ENCODE measurements at places on chromosomes 3 and 15.

GRCh38 chr15:31214864-31215489, 111.7 kb upstream of the KLF13 start:
- DNase-seq: no peak

DNA sequence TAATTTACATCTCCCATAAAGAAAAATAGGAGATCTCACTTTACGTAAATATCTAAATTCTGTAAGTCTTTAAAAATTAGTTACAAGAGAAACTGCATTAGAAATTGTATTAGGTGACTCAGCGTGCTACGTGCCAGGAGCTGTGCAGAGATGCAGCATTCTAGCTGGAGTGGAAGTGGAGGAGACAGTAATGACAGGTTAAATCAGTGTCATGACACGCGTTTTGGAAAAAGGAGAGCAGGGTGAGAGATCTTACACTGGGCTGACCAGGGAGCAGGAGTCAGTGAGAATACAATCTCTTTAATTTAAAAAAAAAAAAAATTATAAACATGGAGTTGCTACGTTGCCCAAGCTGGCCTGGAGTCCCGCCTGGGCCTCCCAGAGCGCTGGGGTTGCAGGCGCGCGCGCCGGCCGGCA, 635 bp downstream of the TUBGCP5 start:
- no peak for DNase-seq

DNA sequence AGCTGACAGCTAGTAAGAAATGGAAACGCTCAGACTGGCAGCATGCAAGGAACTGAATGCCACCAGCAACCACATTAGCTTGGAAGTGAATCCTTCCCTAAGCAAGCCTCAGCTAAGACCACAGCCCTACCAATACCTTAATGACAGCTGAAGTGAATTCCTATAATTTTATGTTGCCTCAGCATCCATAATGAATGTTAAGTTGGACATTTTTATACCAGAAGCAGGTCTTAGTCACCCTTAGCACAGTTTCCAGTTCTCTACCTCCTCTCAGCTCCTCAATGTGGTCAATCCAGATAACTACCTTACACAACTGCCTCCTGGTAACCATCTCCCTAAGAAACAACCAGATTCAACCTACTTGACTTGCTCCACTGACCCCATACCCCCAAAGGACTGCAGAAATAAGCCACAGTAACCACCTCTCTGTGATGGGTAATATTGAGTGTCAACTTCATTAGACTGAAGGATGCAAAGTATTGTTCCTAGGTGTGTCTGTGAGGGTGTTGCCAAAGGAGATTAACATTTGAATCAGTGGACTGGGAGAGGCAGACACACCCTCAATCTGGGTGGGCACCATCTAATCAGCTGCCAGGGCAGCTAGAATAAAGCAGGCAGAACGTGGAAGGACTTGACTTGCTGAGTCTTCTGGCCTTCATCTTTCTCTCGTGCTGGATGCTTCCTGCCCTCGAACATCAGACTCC, 33.5 kb downstream of the NEDD4 start:
- no peak for DNase-seq

- no peak for DNase-seq
Observed at GRCh38 chr3:137687181-137687879, 76.8 kb upstream of the SOX14 start.

All from muscle of leg (tissue), 16 donors.